ENCODE measurements at places on chromosomes 2 and 18.

GRCh38 chr2:40433736-40434135 is 18.2 kb downstream of the SLC8A1 start:
- no peak for DNase-seq

DNA sequence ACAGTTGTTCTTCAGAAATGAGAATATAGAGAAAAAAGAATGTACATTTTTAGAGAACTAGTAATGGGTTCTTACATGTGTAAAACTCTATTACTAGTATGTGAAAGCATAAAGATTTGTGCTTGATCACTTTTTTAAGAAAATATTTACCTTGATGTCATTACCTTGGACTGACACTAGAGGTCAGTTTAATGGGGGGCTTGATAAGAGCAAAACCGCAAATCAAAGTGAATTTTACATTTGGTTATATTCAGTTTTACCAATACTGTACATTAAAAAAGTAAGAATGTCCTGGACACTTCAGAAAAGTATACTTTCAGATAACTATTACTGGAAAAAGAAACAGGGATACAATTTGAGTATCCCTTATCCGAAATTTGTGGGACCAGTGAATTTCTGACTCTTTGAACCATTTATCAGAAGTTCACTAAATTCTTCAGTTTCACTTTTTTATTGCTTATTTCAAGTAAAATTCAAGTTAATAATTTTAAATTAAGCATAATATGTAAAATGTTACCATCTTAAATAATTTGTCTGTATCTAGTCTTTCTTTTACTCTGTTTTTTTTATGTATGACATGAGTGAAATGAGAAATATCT is 1149.5 kb downstream of the DSC3 start:
- peak; percentile 2 for DNase-seq

DNA sequence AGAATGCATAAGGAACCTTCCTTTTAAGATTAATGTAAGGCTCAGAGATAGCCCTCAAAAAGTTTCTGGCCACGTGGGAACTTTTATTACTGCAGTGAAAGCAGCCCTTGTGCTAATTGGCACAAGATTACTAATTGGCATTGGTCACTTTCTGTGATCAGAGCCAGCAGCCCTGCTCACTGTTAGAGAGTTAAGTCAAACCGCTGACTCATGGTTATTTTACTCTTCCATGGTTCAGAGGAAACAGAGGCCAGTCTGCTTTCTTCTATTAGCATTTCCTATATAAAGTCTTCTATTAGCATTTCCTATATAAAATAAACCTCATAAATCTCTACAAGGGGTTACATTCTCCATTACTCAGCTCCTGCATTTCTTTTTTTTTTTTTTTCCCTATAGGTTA is 1.5 kb upstream of the SLC35G4 start:
- no peak for DNase-seq

- DNase-seq, result no peak
Measured at GRCh38 chr18:37672932-37673595, 107.5 kb upstream of the CELF4 start.

DNA sequence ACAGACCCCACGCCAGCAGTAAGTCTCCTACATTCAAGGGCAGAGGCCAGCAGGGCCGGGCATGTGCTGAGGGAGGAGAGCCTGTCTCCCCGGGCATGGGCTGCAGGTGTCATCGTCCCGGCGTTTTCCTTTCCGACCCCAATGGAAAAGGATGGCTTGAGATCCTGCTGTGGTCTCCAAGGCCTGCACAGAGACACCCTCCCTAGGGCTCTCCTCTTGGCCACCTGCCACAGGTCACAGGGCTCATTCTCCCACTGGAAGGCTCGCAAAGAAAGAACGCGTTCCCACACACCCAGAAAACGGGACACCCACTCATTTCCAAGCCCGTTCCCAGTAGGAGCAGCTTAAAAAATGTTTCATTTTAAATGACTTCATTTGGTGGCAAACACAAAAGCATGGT is 41.0 kb downstream of the DIPK1C start:
- DNase-seq, result no peak

GRCh38 chr2:204124140-204124750 is 187.7 kb downstream of the ICOS start:
- no peak for DNase-seq

DNA sequence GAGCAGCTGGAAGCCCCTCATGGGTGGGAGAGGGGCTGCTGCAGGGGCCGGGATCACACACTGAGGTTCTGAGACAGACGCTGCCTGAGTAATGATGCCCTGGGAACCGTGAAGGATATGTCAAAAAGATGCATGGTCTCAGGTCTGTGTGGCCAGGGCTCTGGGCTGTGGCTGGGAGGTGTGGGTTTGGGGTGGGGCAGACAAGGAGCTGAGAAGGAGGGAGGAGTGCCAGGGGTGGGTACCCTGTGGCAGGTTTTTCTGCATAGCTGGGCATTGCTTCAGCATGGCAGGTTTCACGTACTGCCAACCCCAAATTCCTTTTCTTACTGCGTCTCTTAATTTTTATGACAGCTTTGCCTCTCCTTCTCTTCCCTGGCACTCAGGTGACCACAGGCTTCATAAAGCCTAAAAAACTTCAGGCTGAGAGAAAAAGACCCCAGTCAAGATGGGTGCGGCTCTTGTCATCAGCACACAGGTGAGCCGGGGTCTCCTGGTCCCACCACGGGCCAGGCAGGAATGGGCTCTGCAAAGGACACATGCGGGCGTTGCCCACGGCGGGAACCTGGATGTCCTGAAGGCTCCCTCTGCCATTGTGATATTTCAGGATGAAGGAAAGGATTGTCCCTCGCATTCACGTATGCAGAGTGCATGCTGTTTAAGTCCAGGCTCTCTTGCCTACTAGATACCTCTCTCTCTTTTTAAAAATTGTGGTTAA is 18.0 kb downstream of the MALL start:
- no peak for DNase-seq

DNA sequence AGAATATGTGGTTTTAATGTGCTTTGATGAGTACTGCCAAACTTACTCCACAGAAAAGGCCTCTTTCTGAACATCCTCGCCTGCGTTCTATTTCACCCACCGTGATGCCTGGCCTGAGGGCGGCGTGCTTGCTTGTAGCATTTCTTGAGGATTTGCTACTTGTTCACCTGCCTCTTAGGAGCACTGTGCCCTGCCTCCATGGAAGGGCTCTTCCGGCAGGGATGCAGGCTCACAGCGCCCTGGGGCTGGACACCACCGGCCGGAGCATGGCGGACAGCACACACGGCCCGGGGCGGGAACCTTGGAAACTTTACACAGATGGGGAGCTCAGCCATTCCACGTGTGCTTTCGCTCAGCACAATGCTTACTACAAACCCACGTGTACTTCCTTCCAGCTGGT is 37.1 kb downstream of the ANO7 start:
- DNase-seq, result no peak

GRCh38 chr2:20625491-20626391 is 25.2 kb downstream of the HS1BP3 start:
- DNase-seq, result no peak

All from EH (cell line).